ENCODE measurements at places on chromosomes 11 and 22. TPM values are rescaled to one million over a fixed set of nuclear protein-coding genes. Genes with fewer than 3 reads are reported as not detected.

DNA sequence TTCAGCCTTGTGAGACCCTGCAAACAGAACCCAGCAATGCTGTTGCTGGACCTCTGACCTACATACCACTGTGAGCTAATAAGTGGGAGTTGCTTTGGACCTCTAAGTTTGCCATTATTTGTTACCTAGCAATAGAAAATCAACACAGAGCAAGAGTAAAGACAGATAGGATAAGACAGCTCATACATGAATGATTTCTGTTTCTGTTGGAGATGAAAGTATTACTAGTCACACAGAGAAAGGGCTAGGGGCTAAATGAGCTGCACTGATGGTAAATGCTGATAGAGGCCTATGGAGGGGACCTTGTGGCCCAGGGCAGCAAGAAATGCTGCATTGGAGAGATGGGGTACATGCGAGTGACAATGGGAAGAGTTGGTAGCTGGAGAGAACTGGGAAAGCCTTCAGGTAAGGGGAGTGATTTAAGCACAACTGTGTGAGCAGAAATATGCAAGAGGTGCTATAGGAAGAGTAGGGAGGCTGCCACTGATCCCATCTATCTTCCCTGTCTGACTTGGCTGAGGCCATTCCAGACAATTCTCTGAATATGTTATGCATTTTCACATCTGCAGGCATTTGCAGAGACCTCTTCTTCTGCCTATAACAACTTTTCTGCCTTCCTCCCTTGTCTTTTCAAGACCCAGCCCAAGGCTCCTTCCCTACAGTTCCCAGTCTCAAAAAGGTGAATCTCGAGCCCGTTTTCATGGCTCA, 46.1 kb upstream of the SYN3 start:
- no peaks in the 10 kb centered on the region for H3K4me1 ChIP-seq
- H3K27me3 ChIP-seq: no peaks in the 10 kb centered on the region
- no peaks in the 10 kb centered on the region for H3K36me3 ChIP-seq
- H3K27ac ChIP-seq: no peak overlapping the region

GRCh38 chr11:45145083-45145378, 1.4 kb upstream of the PRDM11 start:
- no peak overlapping the region for H3K4me3 ChIP-seq
- DNase-seq: no peak
- peaks cover 25% of the 10 kb centered on the region for H3K4me1 ChIP-seq

- no peak for DNase-seq
- no peak overlapping the region for H3K4me3 ChIP-seq
- H3K36me3 ChIP-seq: no peaks in the 10 kb centered on the region
Measured at GRCh38 chr11:20034941-20035340, 125.3 kb downstream of the DBX1 start.

GRCh38 chr22:35835998-35836691, 118.5 kb downstream of the APOL5 start:
- no peaks in the 10 kb centered on the region for H3K36me3 ChIP-seq
- peak; percentile 58 for DNase-seq
- no peaks in the 10 kb centered on the region for H3K27me3 ChIP-seq
- H3K4me3 ChIP-seq: peak overlapping the region; percentile 45
- H3K27ac ChIP-seq: peak overlapping the region; percentile 80
- H3K4me1 ChIP-seq: peaks cover 34% of the 10 kb centered on the region

DNA sequence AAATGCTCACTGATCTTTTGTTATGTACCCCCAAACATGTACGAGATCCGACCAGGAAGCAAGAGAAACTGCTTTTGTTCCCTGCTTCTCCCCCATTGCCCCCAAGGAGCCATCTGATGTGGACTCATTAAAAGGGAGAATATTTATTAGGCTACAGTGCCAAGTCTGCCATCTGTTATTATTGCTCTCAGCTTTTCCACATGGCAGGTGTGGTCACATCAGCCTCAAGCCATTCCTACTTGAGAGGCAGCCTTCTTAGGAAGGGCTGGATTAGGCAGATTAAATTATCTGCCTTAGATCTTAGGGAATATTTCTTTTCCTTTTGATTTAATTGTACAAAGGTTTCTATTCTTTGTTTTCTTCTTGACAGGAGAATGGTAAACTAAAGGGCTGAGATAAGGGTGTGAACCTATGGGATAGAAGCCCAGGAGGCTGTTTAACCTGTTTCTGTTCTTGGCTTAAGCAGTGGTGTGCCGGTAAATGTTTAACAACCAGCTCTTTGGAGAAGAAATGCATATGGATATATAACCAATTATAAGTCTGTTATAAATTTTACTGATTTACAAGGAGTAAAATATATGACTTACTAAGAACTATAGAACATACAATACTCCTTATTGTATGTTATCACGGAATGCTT, 88.8 kb downstream of the PDHX start:
- H3K4me3 ChIP-seq: no peak overlapping the region
- H3K36me3 ChIP-seq: no peaks in the 10 kb centered on the region
- no peak overlapping the region for H3K27ac ChIP-seq
- no peak for DNase-seq

GRCh38 chr11:106331176-106331575, 253.7 kb downstream of the AASDHPPT start:
- no peaks in the 10 kb centered on the region for H3K4me1 ChIP-seq
- no peaks in the 10 kb centered on the region for H3K36me3 ChIP-seq
- no peaks in the 10 kb centered on the region for H3K27me3 ChIP-seq
- H3K27ac ChIP-seq: no peak overlapping the region
- DNase-seq: no peak

Gene F2
- not detected for total RNA-seq

Gene PATE2
- total RNA-seq: not detected

Gene CENPM
- total RNA-seq: 0.52 TPM

Gene C22orf31
- total RNA-seq: 0.40 TPM

Gene TTC36
- total RNA-seq: 0.55 TPM

Gene MUC5AC
- not detected for total RNA-seq

Gene ELMOD1
- 0.69 TPM for total RNA-seq

Measured in heart left ventricle (tissue), 16 donors.